ENCODE measurements at places on chromosomes 7 and 10.
A peak's percentile ranks its signal among the peaks of the same experiment; 100 is the strongest.

- DNase-seq, result no peak
Observed at GRCh38 chr7:114209968-114210367, 204.6 kb upstream of the FOXP2 start.

DNA sequence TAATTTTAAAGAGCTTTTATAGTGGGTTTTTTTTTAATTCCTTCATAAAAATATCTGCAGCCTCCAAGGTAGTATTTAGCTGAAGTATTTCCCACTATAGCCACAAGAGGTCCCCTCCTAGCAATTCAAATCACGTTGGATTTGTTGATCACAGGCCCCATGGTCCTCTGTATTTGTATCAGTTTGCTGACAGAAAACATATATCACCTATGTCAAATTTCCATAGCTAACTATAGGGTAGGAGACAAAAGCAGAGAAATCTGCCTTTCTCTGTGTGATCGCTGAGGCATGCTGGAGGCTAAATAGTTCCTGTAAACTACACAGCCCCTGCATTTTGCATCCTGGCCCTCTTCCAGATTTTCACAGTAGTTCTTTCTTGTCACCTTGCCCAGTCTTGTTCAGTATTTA, 1.7 kb upstream of the CTNNA3 start:
- peak; percentile 21 for DNase-seq

DNA sequence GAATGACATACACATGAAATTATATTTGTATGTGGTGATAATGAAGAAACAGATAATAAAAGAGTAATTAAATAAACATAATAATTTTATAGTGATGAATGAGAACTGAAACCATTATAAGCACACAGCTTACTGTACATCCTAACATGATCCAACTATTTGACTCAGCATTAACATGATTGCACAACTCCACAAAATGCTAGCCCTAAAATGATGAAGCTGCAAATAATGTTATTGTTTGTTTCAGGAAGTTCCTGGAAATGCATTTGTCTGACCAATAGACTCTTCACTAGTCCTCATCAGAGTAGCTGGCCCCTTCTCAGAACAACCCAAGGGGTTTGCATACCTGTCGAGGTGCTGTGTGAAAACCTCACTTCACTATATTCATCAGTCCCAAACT, 115.5 kb downstream of the RTKN2 start:
- DNase-seq, result no peak

DNA sequence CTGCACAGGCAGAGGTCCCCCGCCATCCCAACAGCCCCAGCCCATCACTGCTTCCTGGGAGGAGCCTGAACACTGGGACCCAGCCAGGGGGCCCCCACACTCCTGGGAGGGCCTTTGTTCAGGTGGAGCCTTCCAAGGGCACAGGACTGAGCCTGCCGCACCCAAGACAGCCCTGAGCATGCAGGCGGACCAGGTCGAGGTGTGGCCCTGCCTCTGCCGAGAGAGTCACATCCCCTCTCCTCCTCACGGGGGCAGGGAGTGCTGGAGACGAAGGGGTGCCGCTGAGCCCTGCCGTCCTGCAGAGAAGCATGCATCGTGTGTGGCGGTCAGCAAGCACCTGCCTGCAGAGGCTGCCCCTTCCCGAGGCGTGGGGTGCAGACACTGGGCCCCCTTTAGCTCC, 7.3 kb upstream of the MAFK start:
- DNase-seq, result no peak
